ENCODE measurements at places on chromosomes 7 and 10.

- DNase-seq = no peak
Measured at GRCh38 chr7:98178762-98179490, 32.3 kb upstream of the BHLHA15 start.

DNA sequence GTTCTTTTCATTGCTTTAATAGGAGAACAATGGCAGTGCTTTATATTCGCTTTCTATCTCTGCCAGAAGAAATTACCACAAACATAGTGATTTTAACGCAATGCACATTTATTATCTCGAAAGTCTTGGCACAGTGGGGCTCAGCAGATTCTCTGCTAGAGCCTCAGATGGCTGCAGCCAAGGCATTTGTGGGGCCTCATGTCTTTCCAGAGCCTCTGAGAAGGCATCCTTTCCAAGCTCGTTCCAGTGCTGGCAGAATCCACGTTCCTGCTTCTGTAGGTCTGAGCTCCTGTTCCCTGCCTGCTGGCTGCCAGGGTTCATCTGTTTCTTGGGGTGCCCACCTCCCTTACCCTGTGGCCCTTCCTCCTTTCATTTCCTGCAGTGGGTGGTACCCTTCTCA is 60.2 kb downstream of the LRRC18 start:
- DNase-seq = no peak

DNA sequence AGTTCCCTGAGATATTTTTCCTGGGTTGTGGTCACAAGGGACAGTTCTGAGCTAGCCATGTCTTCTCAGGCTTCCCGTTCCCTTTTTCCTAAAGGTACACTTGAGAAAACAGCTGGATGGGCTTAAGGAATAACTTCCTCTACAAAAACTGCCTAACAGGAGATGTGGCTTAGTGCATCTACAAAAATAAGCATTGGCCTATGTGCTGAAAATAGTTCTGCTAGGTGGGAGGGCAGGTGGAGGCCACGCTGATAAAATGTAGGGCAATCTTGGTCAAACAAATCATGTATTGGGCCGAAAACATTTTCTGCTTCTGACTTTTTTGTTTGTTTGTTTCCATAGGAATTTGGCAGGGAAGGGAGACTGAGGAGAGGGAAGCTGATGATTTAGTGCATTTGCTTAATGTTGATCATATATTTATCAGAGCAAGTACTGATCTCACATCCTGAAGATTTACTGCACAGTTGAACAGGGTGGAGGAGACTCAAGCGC is 409.4 kb upstream of the FZD8 start:
- no peak for DNase-seq

- DNase-seq = no peak
Measured at GRCh38 chr7:45106-46090, 147.0 kb upstream of the FAM20C start.

GRCh38 chr10:76902949-76903348 is 734.7 kb downstream of the KCNMA1 start:
- peak; percentile 24 for DNase-seq

GRCh38 chr7:27606270-27607209 is 56.1 kb downstream of the HIBADH start:
- peak; percentile 38 for DNase-seq

- DNase-seq = peak; percentile 13
Measured at GRCh38 chr10:32055478-32056135, 618 bp downstream of the KIF5B start.

- no peak for DNase-seq
Measured at GRCh38 chr7:127413962-127414361, 21.5 kb upstream of the ZNF800 start.

DNA sequence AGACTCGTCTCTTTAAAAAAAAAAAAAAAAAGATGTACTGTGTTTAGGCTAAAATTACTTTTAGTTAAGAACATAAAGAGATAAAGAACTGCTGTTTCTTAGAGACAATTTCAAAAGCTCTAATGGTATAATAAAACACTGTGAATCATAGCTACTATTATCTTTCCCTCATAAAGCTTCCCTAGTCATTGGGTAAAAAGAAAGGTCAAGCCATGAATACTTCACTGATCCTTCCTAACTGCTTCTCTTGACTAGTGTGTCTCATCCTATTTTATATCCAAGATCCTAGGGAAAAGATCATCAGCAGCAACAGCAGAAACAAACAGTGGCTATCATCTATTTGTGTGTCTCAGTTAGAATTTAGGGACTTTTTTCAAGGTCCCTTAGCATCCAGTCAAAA is 10.5 kb downstream of the YME1L1 start:
- DNase-seq = no peak

GRCh38 chr10:7260412-7260900 is 150.4 kb downstream of the SFMBT2 start:
- DNase-seq = peak; percentile 59

DNA sequence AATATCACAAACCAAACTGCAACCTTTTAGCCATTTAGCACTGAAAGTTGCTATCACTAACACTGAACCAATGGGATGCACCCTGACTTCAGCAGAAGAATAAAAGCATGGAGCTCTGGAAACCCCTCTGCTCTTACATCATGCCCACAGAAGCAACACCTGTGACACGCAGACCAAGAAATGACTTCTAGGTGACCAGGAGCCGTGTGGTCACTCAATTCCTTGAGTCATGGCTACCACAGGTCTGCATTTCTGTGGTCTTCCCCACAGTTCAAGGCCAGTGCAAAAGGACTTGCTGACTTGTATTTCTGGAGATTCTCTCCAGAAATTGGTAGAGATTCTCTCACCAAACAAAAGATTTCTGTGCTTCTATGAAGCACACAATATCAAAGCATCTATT is 38.3 kb downstream of the NRCAM start:
- DNase-seq = no peak

GRCh38 chr10:14536241-14537213 is 205.8 kb upstream of the FRMD4A start:
- peak; percentile 17 for DNase-seq

- no peak for DNase-seq
Measured at GRCh38 chr10:96648297-96648696, 61.5 kb upstream of the TM9SF3 start.

GRCh38 chr10:124741281-124741921 is 2.8 kb downstream of the FAM53B start:
- peak; percentile 9 for DNase-seq

DNA sequence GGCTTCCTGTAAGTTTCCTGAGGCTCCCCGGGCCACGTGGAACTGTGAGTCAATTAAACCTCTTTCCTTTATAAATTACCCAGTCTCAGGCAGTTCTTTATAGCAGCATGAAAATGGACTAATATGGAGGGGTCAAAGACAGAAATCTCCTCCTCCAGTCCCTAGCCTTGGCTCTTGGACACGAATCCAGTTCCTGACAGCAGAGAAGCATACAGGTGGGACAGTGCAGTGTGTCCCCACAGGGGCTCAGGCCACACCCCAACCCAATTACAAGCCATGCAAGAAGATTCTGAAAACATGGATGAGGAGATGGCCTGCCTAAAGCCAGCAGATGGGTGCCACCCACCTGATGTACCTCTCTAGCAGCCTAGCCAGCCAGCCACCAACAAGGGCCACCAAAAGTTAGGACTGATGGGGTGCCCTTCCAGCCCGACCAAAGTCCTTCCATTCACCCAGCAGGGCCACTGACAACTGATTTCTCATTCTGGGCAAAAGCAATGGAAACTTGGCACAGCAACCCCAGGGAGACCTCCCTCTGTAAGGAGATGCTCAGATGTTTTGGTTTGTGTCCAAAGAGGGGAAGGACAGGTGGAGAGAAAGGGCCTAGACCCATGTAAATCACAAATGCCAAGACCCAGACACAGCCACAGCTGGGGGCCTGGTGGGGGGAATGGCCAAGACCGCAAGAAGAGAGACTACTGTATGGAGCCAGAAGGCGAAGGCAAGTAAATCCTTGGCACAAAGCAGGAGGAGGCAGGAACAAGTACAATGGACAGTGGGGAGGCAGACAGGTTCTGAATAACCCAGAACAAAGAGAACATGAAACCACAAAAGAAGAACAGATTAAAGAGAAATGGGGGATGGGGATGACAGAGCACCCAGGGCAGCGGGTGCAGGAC is 13.6 kb downstream of the GPRIN2 start:
- DNase-seq = no peak

GRCh38 chr7:121012919-121013318 is 24.4 kb downstream of the CPED1 start:
- no peak for DNase-seq

DNA sequence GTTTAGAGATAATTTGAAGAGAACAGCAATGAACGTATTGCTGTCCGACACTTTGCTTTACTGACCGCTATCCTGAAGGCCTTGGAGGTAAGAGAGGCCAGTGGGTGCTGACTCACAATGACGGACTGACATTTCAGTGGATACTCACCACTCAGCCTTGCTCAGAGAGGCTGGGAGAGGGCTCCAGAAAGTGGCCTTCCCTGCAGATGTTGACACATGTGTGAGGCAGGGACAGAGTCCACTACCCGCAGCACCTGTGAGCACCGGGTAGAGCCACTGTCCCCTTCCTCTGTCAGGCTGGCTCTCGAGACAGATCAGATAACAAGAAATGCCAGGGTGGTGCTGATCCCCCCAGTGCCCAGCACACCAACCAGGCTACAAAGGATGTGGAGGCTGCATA is 75.0 kb downstream of the GPR26 start:
- no peak for DNase-seq

- no peak for DNase-seq
Measured at GRCh38 chr10:113142601-113143362, 192.7 kb downstream of the TCF7L2 start.

- DNase-seq = no peak
Measured at GRCh38 chr10:101230183-101230917, 1.1 kb upstream of the LBX1 start.

GRCh38 chr7:101989101-101989500 is 171.7 kb downstream of the CUX1 start:
- no peak for DNase-seq

GRCh38 chr7:8480527-8480926 is 47.1 kb downstream of the NXPH1 start:
- DNase-seq = no peak

- peak; percentile 99 for DNase-seq
Measured at GRCh38 chr7:41579961-41580935, 122.6 kb downstream of the INHBA start.

DNA sequence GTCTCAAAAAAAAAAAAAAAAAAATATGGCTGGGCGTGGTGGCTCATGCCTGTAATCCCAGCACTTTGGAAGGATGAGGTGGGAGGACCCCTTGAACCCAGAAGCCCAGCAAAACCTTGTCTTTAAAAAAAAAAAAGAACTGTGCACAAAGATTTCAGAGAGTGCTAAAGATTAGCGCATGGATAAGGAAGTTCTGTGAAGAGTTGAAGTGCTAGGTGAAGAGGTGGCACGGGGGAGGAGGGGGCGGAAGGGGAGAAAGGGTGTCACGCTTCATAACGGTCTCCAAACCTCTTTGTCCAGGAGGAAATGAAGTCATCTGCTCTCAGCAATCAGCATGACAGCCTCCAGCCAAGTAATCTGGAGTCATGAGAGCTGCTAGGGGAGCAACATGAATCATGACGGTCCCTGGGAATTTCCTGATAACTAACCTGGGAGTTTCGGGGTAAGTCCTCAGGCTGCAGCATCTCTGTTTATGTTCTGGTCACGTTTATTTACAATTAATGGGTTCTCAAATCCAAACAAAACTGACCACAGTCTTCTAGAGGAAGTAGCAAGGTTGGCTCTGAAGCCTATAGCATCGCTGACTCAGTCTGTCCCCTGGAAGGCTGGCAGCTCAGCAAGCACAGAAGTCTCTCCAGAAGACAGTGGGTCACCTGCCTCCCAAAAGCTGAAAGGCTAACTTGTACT is 1.9 kb upstream of the PLAU start:
- DNase-seq = peak; percentile 96

- no peak for DNase-seq
Measured at GRCh38 chr7:43703573-43703972, 25.8 kb downstream of the COA1 start.

DNA sequence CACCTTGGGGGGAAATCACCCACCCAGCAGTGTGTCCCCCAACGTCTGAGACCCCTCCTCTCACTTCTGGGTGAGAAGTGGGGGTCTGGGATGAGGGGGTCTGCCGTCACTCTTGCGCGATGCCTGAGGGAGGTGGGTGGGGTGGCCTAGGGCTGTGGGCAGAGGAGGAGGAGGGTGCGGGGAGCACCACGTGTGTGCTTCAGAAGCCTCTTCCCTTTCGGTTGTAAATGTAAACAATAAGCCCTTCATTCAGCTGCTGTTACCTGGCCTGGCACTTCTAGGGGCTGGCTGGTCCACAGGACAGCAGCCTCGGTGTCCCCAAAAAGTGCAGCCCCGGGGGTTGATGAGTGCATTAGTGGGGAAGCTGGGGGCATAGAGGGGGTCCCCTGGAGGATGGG is 1.3 kb downstream of the CLIP2 start:
- DNase-seq = no peak

DNA sequence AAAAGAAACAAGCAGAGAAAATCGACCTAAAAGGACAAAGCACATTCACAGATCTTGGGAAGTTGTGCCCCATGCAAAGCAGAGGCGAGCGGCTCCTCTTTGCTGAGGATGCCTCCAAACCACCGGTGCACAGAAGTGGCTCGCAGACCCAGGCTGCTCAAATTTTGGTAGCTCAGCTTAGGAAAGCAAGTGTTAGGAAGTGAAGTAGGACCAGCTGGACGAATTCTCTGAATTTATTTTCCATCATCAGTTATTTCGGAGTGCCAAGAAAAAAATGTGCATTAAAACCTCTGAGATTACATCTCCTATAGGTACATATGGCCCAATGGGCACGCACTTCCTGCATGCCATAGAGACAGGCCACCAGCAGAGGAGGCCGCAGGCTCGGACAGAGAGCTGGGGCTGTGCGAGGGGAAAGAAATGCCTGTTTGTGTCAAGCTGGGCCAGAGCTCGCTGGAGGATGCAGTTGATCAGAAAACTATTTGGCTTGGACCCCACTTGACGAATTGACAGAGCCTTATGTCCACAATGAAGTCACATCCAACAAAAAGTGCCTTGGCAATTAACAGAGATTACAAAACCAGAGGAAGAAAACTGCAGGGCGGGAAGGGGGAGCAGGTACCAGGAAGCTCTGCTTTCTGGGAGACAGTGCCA is 122.3 kb upstream of the LYZL2 start:
- no peak for DNase-seq

DNA sequence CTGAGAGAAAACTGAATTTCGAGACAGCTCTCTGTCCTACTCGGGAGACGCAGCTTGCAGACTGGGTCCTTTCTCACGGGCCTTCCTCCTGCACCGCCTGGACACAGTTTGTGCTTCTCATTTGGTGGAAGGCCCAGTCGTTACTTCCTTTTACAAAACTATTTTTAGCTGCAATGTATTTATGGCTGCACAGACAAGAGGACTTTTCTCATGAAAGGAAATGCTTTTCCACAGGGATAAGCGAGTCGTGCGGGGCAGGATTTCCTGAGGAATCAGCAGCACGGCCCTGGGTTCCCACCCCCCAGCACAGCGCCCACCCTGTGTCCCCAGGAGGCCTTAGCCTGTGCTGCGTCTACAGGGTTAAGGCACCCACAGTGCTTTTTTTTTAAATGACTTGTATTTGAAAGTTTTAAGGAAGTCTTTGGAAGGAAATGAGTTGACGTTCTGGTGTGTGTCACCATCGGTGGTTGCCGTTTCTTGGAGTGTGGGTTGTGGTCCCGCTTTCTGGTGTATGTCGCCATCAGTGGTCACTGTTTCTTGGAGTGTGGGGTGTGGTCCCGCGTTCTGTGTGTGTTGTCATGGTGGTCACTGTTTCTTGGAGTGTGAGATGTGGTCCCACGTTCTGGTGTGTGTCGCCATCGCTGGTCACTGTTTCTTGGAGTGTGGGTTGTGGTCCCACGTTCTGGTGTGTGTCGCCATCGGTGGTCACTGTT is 50.9 kb downstream of the INPP5A start:
- DNase-seq = no peak

GRCh38 chr7:71787513-71787912 is 624.6 kb downstream of the CALN1 start:
- DNase-seq = no peak
